ENCODE measurements at places on chromosomes 7 and 10.

DNA sequence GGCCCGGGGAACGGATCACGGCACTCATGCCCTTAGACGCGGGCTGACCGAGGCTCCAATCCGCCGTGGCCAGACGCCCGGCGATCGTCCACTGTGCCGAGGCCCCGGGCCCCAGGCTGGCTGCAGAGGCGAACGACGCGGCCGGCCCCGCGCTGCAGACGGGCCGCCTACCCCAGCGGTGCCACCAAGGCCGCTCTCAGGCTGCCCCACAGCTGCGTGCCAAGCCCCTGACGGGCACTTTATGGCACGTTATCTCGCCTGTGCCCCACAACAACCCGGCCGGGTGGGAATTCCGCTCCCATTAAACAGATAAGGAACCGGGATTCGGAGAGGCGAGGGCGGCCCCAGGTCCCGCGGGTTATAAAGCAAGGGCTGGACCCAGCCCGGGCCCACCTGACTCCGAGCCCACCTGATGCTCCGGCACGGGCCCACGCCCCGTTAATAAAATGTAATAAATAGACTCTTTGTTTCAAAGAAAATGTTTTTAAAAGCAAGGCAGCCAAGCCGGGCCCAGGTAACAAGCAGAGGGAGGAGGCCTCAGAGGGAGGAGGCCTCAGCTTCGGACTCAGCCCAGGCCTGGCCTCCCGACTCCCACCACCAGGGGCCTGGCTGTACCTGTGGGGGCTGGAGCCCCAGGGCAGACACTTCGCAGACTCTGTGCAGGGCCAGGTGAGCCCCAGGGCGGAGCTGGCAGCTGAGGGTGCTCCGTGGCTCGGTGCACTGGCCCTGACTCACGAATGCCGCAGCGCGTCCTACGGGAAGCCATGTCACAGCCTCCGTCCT is 79.7 kb downstream of the FOXL3 start:
- DNase-seq, result no peak

GRCh38 chr10:22505911-22506685 is 160.8 kb downstream of the SPAG6 start:
- DNase-seq, result peak; percentile 35

- no peak for DNase-seq
Observed at GRCh38 chr7:13017881-13018280, 330.4 kb downstream of the ARL4A start.

DNA sequence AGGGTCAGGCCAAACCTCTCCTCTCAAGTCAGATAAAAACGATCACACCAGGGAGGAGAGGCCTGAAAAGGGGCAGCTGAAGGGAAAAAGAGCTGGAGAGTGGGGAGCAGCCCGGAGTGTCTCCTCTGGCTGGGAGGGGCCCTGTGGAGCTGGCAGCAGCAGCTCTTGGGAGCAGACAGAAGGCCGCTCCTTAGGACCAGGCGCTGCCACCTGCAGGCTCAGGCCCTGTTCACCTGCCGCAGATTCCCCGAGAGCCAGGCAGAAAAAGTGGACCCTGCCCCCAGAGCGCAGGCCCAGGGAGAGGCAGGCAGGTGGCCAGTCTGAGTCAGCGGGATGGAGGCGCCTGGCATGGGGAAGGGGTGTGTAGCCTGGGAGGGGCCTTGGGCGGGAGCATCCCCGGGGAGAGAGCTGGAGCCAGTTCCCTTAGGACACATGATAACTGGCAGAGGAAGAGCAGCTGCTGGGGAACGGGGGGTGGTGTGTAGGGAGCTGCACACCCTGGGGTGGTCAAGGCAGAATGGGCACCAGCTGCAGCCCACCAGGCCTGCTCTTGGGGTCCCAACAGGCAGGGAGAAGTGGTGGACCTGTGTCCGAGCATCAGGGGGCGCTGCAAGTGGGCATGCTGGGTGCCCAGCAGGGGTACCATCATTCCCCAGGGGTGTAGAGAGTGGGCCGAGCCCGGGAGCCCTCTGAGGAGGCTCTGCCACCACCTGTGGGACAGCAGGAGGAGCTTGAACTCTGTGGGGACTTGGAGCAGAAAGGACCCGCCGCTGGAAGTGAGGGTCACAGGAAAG is 177.2 kb upstream of the RHEB start:
- no peak for DNase-seq

- no peak for DNase-seq
Observed at GRCh38 chr7:39948375-39948955, 1.6 kb upstream of the CDK13 start.

GRCh38 chr10:68099736-68100135 is 9.6 kb upstream of the MYPN start:
- DNase-seq, result no peak

DNA sequence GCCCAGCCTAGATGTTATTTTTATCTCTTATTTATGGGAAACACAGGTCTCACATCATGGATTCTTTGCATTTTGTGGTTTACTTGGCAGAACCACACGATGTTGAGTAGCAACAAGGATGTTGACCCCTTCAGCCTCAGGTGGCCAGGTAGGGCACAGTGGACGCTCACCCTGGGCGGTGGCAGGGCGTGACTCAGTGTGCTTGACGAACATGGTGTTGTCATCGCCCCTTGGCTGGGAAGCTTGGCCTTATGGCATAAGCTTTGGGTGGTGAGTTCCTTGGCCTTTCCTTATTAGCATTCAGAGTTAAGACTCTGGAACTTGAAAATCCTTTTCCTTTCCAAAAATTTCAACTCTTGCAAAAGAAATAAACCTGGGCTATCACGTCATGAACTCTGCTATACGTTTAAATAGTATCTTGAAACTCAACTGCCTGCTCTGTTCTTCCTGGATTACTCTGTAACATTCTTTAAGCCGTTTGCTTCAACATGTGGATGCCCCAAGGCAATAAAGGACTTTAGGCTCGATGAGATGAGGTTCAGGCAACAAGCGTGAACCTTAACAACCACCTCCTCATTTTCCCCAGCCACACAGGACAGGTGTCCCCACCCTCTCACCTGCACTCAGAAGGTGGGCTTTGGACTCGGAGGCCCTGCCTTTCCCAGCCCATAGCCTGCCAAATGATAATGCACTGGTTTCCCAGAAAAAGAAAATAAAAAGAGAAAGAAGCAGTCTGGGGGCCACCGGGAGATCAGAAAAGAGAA is 22.5 kb upstream of the ECHDC3 start:
- no peak for DNase-seq

- DNase-seq, result no peak
Observed at GRCh38 chr7:101935521-101936141, 118.2 kb downstream of the CUX1 start.

GRCh38 chr10:88467835-88468485 is 115.2 kb downstream of the RNLS start:
- no peak for DNase-seq

- no peak for DNase-seq
Observed at GRCh38 chr7:159115601-159116501, 28.8 kb downstream of the VIPR2 start.

DNA sequence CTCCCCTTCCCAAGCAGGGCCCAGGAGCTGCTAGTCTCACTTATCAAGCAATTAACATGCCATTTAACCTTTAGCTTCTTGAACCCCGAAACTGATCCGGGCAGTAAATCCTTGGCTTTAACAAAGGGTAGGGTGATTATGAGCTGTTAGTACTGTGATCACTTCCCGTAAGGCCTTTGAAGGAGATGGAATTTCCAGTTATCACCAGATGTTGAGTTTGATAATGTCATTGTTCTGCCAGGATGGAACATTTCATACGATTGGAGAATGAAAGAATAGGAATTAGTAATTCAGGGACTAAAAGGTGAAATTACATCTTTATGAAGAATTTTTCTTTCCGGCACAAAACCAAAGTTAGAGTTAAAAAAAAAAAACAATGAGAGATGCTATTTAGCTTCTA is 570.9 kb upstream of the FOXK1 start:
- no peak for DNase-seq

Measured in stimulated activated CD8-positive, alpha-beta memory T cell treated with anti-CD3 and anti-CD28 coated beads, Interleukin-7, amount 100 ng/mL, for 1 hour (primary cell).